ENCODE measurements at places on chromosomes 13 and 19.

DNA sequence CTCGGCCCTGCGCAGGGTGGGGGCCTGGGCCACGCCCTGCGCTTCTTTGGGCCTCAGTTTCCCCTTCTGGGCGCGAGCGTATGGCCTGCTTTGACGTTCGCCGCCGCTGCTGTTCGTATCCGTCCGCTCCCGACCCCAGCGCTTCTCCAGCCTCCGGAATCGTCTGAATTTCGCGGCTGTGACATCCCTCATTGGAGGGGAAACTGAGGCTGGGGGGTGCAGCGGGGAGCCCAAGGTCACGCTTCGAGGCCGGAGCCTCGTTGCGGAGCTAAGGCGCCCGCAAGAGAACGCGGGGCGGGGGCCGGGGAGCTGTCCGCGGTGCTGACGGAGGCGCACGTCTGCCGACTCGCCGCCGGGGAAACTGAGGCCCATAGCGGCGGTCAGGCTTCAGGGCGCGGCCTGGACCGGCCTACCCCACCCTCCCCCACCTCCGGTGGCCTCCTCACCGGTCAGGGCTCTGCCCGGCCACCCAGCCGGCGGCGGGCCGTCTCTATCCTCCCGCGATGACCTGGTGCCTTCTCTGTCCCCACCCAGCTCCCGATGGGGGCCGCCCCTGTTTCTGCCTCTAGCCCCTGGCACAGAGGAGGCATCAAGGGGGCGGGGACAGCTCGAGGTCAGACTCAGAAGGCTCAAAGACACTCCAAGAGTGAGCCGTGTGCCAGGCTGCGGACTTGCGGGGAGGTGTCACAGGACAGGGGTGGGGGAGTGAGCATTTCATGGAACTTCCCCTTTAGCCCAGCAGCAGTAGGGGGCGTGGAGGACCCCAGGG is 3.0 kb upstream of the APC2 start:
- DNase-seq, result no peak

GRCh38 chr13:99383511-99383921 is 76.3 kb upstream of the GPR183 start:
- no peak for DNase-seq

GRCh38 chr13:32041429-32041828 is 9.9 kb downstream of the FRY start:
- no peak for DNase-seq

GRCh38 chr19:7907122-7907521 is 3.4 kb downstream of the MAP2K7 start:
- no peak for DNase-seq

DNA sequence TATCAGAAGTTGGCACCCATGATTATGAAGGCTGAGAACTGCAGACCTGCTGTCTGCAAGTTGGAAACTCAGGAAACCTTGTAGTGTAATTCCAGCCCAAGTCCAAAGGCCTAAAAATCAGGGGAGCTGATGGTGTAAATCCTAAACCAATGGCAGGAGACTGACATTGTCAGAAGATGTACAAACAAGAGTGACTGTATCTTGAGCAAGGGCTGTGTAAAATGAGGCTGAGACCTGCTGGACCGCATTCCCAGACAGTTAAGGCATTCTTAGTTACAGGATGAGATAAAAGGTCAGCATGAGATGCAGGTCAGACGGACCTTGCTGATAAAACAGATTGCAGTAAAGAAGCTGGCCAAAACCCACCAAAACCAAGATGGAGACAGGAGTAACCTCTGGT is 147.7 kb downstream of the COG6 start:
- DNase-seq, result no peak

Data from uterus (tissue), 4 donors.